ENCODE measurements at places on chromosomes 12 and 14. TPM values are rescaled to one million over a fixed set of nuclear protein-coding genes. Genes with fewer than 3 reads are reported as not detected.

ZNF384 gene
- total RNA-seq, result 47.8 TPM

GRCh38 chr12:49881415-49882247 lies 22.1 kb downstream of the FAIM2 start:
- DNase-seq, result no peak

- DNase-seq, result peak; percentile 55
These were observed 732 bp downstream of the ZNF664 start for GRCh38 chr12:123973552-123974341.

DNA sequence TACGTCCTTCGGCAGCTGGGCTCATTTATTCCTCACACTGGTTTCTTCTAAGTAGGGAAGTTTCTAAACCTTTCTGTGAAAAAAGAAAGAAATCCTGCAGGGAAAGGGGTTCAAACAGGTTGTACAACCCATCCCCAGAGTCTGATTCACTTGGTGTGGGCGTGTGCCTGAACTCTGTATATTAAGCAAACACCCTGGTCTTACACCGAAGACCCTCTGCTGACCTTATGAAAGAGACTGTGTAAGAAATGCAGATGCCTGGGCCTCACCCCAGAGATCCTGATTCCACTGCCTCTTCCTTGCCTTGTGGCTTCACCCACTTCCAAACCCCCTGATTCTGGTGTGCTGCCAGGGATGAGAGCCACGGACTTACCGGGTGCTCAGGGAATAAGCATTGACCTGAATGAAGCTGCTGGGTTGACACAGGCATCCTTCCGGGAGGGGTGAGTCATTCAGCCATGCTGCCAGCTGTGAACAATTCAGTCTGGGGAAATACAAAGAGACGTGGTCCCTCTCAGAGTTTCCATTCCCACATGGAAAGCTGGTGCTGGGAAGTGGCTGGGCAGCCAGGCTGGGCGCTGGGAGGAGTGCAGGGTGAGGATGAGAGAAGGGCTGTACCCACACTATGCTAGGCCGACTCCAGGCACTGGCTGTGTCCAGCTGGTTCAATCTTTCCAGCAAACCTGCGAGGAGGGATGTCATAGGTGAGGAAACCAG lies 26.5 kb upstream of the ACTN1 start:
- DNase-seq, result peak; percentile 51

GRCh38 chr12:98830657-98831056 lies 185.6 kb downstream of the APAF1 start:
- no peak for DNase-seq

- peak; percentile 88 for DNase-seq
These were observed 2.0 kb downstream of the TEX52 start for GRCh38 chr12:2854669-2855453.

DNA sequence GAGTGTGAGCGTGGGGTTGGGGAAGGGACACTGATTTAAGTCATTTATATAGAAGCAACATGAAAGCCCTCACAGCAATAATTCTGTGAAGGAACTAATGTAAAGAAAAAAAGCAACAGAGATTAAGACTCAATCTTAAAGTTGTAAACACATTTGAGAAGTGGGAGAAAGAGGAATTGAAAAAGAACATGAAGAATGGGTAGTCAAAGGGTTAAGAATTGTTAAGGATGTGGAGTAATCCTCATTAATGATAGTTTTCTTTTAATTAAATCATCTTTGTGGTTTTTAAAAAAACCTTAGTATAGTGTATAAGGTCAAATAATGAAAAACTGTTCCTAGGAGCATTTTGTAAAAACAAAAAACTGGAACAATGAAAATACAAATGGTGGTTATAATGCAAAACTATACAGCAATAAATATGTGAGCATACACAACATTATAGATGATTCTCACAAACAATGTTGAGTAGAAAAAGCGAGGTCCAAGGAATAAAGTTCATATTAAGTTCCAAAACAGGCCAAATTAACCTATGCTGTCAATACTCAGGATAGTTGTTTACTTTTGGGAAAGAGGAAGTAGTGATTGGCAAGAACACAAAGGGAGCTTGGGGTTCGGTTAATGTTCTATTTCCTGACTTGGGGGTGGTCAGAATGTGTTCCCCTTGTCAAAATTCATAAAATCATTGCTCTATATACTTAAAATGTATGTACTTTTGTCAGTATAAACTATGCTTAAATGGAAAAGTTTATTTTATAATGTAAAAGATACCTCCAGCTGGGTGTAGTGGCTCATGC lies 120.4 kb upstream of the ATF7IP start:
- DNase-seq, result no peak

POMT2 gene
- 12.0 TPM for total RNA-seq

DNA sequence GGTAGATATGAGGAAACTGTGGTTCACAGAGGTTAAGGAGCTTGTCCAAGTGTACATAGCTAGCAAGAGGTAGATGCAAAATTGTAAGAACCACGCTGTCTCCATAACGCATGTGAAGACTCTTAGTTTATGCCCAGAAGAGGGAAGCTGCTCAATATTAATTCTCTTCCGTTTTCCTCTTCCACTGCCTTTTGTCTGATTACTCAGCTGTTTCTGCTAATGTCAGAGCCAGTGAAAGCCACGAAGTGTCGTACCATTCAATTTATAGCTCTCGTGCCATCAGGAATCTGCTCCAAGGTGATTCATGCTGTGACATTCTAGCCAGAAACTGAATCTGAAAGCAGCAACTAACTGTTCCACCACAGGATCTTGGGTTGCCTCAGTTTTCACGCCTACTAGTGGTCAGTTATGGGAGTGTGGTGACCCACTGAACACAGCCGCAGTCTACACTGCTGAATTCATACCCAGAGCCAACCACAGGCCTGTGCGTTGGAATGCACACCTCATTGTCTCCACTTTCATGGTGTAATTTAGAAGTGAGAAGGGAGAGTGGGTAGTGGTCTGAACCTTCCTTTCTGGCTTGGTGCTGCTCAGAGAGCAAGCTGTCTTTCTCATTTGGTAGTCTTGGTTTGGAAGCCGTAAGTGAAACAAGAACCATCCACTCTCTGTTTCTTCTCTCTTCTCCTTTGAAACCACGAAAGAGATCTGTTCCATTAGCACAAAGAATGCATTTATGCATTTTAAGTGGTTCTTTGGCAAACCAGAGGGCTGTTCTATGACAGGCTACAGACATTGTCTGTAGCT lies 74.2 kb upstream of the NAP1L1 start:
- DNase-seq, result peak; percentile 49

DNA sequence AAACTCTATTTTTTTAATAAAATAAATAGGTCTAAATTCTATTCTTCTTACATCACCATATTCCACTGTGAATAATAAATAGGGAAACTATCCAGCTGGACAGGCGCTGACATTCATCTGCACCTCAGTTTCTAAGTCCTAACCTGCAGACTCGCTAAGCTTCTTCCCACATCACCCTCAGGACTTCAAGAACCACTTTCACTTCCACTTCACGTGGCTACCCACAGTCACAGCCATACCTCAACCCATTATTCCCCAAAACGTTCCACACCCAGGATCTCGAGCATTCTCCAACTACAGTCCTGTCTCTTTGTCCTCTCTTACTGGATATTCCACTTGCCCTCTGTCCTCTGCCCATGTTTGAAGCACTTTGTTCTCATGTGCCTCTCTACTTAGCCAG lies 71.1 kb downstream of the C2CD5 start:
- no peak for DNase-seq

GRCh38 chr14:86938320-86938719 lies 1054.7 kb downstream of the GALC start:
- no peak for DNase-seq

GRCh38 chr12:117343849-117344248 lies 17.6 kb downstream of the NOS1 start:
- DNase-seq, result no peak

DNA sequence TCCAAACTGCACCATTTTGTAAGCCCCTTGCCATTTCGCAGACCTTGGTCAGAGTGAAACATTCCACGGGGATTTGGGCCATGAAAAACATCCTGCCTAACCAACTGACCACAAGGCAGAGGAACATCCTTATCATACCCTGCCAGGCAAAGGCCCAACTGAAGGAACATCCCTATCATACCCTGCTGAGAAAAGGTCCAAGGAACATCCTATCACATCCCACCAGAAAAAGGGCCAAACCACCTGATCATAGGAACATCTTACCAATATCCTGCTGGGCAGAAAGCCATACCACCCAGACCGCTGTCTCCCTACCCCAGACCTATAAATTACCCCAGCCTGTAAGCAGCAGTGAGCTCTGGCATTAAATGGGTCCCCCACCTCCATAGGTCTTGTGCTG lies 19.4 kb upstream of the LRRC9 start:
- DNase-seq, result no peak
